ENCODE measurements at places on chromosomes 7 and 10.

GRCh38 chr7:90262438-90262837, 17.5 kb downstream of the CFAP69 start:
- DNase-seq, result peak; percentile 51

DNA sequence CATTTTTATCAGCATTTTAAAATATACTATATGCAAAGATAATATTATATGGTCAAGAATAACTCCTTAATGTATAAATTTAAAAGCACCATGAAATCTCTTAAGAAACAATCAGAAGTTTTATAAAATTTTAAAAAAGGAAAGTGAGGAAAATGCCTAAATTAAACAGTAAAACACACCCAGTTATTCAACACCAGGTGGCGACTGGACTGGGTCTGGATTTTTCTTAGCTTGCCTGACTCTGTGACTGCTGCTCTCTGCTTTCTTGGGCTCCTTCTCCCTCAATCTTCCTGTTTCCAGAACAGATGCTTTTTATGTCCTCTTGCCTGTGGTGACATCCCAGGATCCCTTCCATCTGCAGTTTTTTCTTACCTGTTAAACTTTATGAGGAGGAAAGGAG, 200.3 kb downstream of the BICC1 start:
- DNase-seq, result no peak

DNA sequence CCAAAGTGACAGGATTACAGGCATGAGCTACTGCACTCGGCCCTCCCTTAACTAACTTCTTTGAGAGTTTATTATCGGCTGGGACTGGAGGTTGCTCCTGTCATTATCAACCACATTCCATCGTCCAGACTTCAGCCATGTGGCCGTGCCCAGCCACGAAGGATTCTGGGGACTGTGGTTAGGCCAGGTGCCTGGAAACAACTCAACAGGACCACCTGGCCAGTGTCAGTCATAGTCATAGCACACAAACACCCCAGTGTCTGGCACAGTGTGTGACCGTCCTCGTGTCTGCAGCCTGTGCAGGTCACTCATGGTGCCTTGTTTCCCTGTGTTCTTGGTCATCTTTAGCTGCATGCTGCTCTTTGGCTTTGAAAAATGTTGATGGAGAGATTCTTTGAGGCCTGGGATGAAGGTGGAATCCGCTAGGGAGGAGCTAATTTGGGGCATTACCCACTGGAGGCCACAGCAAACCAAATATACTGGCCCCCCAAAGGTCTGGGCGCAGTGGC, 12.7 kb upstream of the AMZ1 start:
- DNase-seq, result no peak

DNA sequence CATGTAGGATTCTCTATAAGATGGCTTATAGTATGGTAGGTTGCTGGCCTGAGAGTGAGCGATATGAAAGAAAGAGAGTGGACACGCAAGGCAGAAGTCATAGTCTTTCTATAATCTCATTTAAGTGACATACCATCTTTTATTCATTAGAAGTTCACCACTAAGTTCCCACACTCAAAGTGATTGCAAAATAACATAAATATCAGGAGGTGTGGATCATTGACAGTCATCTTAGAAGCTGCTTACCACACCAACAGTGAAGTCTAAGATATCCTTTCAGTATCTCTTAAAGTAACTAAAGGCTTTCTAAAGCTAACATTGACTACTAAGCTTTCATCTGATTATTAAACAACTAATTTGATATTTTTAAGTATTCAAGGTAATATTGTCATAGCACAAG, 36.9 kb upstream of the GNAI1 start:
- no peak for DNase-seq

- DNase-seq, result no peak
These were observed 187.3 kb downstream of the DPY19L1 start for GRCh38 chr7:34849986-34850385.

GRCh38 chr7:152590481-152590880, 85.5 kb downstream of the XRCC2 start:
- DNase-seq, result no peak
